ENCODE measurements at places on chromosomes 4 and X.

DNA sequence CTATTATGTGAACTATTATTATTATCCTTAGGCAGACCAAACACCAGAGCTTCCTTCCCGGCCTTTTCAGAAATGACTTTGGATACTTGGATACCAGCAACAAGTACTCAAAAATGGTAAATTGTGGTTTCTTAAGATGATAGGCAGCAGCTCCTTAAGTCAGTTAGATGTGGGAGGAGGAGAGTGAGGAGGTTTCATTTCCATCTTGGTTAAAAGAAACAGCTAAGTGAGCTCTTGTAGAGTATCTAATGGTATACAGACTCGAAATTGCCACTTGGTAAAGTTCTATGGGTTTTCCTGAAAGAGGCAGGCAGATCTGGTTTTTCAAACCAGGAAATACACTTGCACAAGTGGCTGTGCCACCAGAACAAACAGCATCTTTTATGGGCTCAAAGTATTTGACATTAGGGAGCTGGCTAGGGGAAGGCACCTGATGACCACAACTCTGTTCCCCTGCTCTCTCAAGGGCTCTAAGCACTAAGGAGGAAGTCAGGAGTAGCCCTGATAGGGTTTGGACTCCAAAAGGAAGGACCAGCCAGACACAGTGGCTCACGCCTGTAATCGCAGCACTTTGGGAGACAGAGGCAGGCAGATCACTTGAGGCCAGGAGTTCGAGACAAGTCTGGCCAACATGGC lies 130.9 kb downstream of the TMEM164 start:
- no peak for DNase-seq

GRCh38 chr4:110623718-110624397 lies 981 bp upstream of the PITX2 start:
- DNase-seq = no peak

DNA sequence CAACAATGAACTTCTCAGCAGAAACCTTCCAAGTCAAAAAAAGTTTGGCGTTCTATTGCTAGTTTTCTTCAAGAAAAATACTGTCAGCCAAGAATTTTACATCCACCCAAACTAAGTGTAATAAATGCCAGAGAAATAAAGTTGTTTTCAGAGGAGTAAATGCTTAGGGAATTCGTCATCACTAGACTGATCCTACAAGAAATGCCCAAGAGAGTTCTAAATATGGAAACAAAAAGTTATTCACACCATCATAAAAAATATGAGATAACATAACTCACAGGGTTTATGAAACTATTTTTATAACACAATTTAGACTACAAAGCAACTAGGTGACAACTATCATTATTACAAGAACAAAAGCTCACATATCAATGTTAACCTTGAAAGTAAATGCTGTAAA lies 259.5 kb upstream of the GABRA2 start:
- DNase-seq = no peak

DNA sequence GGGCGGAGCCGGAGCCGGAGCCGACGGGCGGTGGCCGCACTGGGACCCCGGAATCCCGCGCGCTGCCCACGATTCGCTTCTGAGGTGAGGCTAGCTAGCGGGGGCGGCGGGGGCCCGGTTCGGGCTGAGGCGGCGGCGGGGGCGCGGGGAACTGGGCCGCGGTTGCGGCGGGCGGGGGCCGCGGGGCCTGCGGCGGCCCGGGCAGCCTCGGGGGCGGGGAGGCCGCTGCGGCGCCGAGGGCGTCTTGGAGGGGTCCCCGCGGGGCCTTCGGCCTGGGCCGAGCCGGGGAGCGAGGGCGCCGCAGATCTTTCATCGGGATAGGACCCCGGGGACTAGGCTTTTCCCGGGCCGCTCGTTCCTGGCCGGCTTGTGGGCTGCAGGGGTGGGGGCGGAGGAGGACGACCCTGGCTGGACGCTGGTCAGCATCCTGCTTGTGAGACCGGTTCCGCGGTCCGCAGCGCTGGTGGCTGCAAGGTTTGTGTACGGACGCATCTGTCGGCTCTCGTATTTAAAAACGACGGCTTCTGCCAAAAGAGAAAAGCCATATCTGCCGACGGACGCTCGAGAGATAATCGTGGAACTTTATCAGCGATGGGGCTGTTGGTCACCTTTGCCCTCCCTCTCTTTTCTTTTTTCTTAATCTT lies 419 bp downstream of the ADD1 start:
- DNase-seq = no peak

DNA sequence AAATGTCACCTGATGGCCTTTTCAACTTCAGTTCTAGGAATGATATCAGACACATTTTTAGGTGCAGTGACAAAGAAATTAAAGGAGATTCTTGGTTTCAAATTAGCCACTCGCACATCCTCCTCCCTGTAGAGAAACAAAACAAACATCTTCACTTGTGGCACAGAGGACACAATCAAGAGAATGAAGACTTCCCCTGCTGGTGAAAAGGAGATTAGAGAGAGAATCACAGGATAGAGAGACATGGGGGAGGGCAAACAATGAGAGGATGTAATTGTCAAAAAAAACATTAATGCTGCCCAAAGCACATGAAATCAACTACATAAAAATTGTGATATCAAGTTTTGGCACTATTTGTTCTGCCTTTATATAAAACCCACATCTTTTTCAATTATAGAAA lies 34.5 kb downstream of the ACE2 start:
- no peak for DNase-seq

- no peak for DNase-seq
These were observed 318.8 kb upstream of the PPARGC1A start for GRCh38 chr4:24208691-24209090.

DNA sequence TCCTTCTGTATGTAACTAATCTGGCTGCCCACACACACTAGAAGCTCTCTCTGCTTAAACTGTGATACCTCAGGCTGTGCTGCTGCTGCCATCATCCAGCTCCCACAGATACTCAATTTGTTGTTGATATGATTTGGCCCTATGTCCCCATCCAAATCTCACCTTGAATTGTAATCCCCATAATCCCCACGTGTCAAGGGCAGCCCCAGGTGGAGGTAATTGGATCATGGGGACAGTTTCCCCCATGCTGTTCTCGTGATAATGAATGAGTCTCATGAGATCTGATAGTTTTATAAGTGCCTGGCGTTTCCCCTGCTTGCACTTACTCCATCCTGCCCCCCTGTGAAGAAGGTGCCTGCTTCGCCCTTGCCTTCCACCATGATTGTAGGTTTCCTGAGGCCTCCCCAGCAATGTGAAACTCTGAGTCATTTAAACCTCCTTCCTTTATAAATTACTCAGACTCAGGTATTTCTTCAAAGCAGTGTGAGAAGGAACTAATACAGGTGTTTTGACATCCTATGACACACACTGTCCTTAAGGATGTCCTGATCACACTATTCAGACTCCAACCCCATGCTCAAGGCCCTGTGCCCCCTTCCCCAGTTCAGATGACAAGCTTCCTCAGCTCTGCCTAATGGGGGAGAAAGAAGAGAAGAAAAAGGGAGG lies 2.9 kb upstream of the ATOH1 start:
- no peak for DNase-seq

DNA sequence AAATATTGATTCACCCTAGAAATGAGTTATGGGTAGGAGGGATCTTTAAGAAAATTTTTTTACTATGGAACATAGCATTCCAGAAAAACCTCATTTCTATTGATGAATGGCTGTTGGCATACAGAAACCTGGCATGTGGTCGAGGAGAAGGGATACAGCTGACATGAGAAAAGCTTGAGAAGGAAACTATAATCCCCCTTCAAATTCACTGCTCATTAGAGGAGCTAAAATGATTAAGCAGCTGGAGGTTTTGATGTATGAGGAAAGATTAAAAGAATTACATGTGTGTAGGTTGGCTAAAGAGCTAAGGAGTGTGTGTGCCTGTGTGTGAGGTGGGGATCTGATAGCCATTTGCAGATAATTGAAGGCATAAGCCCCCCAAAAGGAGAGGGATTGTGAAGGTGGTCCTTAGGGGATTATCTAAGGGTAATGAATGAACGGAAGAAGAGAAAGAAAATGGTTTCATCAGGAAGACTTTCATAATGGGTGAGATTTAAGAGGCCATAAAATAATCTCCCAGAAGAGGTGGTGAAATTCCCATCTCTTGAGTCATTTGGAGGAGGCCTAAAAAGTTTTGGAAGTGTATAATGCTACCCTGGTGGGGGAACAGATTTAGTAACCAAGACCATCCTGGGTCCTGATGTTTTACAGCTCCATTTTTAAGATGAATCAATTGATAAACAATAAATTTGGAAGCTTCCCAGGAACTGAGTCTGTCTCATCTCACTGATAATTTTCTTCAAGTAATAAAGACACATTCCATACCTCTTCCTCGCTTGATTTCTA lies 272.0 kb upstream of the HAND2 start:
- no peak for DNase-seq

- DNase-seq = no peak
These were observed 52.5 kb downstream of the VGLL1 start for GRCh38 chrX:136584545-136584944.

GRCh38 chr4:123919576-123920098 lies 523.0 kb downstream of the SPRY1 start:
- DNase-seq = no peak

- no peak for DNase-seq
These were observed 48.7 kb upstream of the ARHGEF6 start for GRCh38 chrX:136829413-136829812.

DNA sequence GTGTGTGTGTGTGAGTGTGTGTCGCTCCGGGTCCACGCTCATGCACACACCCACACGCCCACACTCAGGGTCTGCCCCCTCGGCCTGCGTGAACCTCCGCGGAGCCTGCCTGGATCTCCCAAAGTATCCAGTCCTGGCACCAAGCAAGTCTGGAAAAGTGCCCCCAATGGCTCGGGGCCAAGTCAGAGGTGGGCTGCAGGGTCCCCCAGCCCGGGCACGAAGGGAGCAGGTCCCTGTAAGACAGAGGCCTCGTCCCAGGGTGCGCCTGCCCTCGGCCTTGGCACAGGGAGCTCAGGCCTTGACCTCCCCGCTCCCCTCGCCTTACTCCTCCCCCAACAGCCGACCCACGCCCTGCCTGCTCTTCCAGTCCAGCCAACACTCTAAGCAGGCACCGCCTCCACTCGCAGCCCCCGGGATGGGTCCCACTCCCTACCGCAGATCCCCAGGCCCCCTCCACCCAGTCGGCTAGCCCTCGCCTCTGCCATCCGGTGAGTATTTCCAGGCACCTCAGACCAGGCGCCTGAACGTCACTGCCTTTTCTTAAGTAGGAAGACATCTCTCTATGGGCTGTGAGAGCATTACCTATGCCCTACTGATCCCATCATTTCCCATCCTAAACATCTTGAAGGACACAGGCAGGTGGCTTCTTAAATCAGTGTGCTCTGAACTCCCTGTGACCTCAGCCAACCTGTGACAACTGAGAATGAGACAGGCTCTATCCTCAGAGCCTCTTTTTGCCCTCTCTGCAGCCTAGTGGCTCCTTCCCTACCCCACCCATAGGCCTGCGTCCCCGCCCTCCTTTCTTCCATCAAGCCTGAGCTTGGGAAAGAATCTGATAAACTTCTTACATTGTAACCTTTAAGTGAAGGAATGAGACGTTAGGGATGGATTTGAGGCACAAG lies 704 bp downstream of the FAM114A1 start:
- peak; percentile 28 for DNase-seq

- DNase-seq = no peak
These were observed 2.5 kb downstream of the CPEB2 start for GRCh38 chr4:15004739-15005301.

DNA sequence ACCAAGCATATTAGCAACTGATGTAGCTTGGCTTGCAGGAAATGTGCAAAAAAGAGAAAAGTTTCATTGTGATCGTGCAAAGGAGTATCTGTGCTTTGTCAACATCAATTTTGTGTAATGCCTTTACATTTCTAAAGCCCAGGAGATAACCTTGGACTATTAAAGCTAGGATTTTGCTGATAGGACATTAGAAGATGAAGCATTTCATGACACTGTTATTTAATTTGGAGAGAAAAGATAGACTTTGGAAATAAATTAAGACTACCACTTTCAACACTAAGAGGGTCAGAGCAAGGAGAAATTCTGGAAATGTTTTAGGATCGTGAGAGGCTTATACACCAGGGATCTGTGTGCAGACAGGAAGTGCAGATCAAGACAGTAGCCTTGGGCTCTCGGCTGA lies 120.6 kb upstream of the MID1 start:
- no peak for DNase-seq

DNA sequence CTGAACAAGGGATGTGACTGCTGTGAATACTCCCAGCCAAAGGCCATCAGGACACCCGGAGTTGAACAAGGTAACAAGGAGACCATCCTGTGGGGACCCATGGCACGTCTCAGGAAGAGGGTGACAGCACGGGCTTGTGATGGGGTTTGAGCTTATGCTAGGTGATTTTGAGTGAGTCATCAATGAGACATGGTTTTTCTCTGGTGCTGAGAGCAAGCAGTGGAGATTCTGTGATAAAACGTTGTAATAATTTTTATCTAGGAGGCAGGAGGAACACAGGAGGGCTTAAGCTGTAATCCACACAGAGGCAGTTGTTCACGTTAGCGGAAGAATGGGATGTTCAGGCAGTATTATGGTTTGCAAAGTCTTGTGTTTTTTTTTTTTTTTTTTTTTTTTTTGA lies 36.0 kb downstream of the TRIML1 start:
- no peak for DNase-seq

GRCh38 chrX:150828785-150829184 lies 69.7 kb downstream of the CD99L2 start:
- no peak for DNase-seq

DNA sequence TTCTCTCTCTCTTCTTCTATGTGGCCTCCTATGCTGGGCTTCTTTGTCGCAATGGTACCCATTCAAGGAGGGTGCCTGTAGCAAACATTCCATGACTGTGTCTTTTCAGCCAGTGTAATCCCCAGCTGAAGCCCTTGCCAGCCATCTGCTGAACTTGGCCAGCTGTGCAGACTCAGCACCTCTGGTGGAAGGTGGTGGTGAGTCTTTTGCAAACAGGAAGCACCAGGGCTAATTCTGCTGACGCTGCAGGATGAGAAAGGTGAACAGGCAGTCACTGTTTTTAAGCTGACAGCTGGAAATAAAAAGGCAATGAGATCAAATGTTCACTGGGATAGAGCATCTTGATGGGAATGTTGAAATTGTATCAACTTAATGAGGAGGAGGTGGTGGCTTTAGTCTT lies 298.7 kb upstream of the CLNK start:
- no peak for DNase-seq

DNA sequence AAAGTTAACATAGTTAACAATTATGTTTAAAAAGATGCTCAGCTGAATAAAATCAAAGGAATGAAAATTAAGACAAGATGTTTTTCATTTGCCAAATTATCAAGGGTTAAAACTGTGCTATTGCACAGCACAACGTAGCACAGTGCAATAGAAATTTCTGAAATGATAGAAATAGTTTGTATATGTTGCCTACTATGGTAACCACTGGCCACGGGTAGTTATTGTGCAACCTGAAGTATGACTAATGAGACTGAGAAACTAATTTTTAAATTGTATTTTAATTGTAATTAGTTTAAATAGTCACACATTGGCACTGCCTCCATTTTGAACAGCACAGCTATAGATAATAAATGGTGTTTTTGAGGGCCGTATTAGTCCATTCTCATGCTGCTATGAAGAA lies 343.1 kb upstream of the FAM241A start:
- no peak for DNase-seq

GRCh38 chrX:18016941-18017340 lies 155.8 kb upstream of the RAI2 start:
- no peak for DNase-seq

- no peak for DNase-seq
These were observed 27.6 kb upstream of the SERTM2 start for GRCh38 chrX:111483881-111484280.

GRCh38 chrX:134623293-134624045 lies 34.8 kb downstream of the PLAC1 start:
- no peak for DNase-seq

Data from A549 (cell line).